Activated CD8-positive, alpha-beta memory T cell treated with anti-CD3 and anti-CD28 coated beads for 1 hour (primary cell): ENCODE measurements at places on chromosomes 4 and X.

- DNase-seq: no peak
These were observed 549.8 kb upstream of the LCORL start for GRCh38 chr4:18571301-18571761.

GRCh38 chr4:87971866-87972265, 3.6 kb upstream of the SPP1 start:
- DNase-seq: no peak

DNA sequence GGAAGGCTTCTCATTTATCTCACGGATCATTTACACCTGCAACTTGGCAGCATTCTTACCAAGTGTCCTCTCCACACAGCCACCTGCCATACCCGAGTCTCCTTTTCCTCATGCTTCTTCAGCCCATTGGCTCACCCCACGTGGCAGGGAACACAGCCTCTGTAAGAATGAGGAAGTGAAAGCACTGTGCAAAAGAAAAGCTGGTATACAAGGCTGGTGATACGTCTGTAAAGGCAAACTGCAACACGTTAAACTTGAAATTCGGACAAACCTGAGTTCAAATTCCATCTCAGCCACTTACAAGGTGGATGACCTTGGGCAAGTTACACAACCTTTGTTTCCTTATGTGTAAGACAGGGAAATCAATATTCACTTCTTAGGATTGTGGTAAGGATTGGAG, 164.0 kb upstream of the RASGEF1B start:
- no peak for DNase-seq

DNA sequence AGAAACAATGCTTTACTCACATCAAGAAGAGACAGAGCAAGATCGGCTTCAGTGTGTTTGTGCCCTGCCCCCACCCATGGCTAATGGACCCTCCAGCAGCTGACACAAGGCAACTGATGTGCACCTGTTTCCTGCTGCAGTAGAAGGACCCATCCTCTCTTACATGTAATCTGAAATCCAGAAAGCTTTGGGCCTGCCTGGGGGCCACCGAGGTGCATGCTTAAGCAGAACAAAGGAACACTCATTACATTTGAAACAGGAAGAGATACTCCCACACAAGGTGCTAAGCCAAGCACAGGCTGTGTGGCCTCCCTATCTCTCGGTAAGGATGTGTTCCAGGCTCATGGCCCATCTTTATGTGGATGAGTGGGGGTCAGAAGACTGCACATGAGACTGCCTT, 338.0 kb downstream of the SPOCK3 start:
- DNase-seq: no peak

DNA sequence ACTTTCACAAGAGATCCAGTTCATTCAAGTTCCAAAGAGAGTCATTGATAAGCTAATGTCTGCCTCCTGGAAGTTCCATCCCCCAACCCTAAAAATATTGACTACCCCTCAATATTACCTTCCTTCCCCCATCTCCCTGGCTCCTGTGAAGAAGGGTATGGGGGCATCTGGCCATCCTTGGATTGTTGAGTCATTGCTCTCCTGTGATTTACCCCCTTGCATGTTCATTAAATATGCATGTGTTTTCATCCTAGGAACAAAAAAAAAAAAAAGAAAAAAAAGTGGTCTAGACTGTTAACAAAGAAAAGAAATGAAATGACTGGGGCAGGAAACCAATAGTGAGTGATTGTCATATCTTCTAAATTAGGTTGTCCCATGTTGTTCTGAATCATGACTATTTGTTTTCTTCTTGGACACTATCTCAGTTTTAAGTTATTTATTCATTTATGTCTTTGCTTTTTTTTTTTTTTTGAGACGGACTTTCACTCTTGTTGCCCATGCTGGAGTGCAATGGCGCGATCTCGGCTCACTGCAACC, 51.9 kb upstream of the HUWE1 start:
- no peak for DNase-seq

DNA sequence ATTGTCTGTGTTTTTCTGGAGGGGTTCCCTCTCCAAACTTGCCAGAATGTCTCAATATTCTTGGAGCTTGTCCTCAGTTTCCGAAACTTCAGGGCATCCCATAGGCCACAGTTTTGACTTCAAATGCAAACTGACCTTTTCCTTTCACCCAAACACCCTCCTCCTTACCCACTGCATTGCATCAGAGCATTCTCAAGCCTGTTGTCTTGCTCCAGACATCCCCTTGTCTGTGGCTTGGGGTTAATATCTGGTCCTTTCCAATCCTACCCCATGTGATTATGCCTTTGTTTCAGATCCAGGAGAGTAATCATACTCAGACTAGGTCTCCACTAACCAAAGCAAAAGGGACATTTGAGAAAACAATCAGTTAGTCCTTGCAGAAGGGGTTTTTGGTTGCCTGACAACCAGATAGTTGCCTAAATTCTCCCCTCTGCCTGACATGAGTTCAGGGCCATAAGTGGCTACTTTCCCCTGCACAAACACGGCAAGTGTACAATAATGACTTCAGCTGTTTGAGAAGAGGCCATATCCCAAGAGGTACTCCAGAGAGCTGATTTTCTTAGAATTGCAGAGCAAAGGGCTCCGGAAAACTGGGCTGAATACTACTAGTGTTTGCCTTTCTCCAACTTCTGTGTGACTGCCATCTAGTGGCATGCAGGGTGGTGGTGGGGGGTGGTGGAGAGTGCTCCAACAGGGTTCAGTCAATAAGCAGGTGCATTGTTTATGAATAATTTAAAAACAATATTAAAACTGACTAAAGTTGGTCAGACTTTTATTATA, 130.2 kb downstream of the CHRDL1 start:
- no peak for DNase-seq

DNA sequence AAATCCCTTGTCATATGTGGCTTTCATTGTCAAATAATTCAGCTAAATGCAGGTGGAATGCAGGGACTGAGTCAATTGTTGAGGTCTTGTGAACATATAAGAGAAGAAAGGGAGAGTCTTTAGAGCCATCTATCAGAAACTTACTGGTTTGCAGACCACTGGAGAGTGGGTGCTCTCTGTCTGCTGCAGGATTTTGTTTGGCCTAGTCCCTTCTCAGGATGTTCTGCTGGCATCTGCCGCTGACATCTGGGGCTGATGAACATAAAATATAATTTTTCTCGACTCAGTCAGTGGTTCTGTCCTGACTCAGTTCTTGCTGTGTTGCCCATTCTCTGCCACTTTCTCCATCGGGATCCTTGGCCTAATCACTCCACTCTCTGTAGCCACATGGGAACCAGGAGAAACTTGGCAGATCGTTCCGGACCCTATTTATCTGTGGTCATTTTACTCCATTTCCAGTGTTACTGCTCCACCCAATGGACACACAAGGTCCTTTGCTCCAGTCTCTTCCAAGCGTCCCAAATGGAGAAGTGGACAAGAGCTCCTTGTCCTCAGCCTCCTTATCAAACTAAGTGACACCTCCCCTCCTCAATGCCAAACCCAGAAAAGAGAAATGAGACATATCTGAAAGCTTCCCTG, 436.2 kb downstream of the FAT4 start:
- no peak for DNase-seq

GRCh38 chrX:43211570-43211969, 433.6 kb upstream of the PPP1R2C start:
- DNase-seq: no peak

- no peak for DNase-seq
These were observed 39.7 kb upstream of the VCX3B start for GRCh38 chrX:8424912-8425311.

DNA sequence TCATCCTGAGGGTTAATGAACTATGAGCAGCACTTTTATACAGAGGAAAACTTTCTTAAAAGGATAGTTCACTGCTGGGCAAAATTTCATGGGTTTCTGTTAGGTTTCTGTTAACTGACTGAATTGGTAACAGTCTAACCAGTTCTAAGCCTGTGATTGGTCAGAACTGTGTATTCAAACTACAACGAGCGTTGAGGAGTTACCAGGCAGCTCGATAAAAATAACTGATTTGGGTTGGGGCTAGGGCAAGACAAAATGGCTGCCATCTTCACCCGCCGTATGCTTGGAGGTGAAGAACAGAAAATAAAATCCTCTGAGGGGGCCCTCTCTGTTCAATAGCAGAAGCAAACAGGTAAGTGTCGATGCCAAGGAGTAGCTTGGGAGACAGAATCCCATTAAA, 22.0 kb downstream of the FAM133A start:
- DNase-seq: no peak

DNA sequence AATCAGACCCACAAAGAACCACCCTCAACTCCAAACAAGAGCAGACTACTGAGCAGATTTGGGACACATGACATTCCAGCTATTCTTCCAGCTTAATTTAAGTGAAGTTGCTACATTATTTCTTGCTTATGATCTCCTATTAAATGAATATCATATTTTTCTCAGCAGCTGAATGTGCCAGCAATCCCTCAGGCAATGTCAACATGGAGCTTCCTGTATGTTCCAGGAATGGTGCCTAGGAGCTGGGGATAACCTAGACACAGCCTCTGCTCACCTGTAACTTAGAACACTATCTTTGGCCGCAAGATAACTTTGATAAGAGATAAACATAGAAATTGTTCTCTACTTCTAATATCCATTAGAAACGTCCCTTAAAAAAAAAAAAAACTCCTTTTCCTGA, 274.4 kb upstream of the RASGEF1B start:
- no peak for DNase-seq

- DNase-seq: no peak
These were observed 1020.7 kb upstream of the SLIT2 start for GRCh38 chr4:19230906-19231545.

DNA sequence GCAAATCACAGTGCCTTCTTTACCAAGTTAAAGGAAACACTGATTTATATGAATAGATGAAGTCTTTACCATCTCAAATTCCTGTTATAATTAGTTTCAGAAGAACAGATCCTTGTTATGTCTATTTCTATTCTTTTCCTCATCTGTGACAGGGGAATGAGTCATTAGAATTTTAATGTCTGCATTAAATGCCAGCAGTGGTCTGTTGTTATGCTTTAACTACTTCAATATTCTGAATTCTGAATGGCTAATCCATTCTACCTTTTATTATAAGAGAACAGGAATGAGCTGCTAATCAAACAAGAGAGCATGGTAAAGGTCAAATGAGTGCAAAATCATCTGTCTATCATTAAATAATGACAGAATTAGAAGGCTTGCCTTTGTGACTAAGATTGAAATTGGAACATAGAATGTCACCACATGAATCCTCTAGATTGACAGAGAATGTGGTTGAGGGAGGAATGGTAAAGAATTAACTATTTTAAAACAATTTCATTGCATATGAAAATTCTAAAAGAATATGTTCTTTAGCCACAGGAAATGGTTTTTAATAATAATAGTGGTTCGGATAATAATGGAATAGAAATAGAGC, 935.5 kb downstream of the ADGRL3 start:
- DNase-seq: no peak

DNA sequence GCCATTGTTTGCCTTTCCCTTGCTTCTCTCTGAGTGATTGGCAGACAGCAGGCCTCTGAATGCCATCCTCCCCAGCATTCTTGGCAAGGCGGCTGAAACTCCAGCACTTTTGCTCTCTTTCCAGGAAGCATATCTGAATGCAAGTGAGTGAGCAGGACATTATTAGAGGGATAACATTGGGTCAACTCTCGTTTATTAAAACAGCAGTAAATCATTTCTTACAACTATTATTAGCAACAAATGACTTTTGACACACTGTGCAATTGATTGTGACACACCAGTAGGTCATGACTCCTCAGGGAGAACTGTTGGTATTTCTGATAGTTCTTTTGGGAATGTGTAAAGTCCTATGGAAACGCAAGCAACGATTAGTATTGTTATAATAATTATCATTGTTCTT, 103.8 kb downstream of the EFNB1 start:
- no peak for DNase-seq

DNA sequence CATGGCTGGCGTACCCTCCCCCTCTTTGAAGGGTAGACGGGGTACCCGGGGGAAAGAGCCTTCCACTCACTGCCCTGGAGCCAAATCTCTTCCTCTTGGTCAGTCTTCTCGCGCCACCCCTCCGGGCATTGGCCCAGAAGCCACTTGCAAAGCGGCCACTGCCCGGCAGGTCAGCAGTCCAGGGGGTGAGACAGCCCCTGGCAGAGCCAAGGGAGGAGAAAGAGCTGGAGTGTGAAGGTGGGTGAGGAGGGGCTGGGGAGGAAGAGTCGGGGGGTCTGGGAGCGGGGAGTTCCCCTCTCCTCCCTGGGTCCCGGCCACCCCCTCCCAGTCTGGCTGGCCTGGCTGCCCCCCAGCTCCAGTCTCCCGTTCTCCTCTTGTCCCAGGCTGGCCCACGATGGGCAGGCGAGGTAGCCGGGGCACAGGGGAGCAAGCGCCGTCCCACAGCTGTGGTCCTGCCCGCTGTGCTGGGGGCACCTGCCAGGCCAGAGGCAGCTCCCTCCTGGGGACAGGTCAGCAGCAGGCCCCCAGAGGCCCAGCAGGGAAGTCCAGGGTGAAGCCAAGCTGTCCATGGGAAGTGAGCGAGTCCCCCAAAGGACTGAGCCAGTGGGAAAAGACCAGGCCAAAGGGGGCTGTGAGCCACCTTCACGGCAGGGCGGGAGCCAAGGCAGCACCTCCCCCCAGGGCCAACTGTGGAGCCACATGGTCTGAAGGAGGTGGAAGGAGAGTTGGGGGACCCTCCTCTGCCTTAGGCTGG, 21.6 kb upstream of the DUSP9 start:
- DNase-seq: no peak

DNA sequence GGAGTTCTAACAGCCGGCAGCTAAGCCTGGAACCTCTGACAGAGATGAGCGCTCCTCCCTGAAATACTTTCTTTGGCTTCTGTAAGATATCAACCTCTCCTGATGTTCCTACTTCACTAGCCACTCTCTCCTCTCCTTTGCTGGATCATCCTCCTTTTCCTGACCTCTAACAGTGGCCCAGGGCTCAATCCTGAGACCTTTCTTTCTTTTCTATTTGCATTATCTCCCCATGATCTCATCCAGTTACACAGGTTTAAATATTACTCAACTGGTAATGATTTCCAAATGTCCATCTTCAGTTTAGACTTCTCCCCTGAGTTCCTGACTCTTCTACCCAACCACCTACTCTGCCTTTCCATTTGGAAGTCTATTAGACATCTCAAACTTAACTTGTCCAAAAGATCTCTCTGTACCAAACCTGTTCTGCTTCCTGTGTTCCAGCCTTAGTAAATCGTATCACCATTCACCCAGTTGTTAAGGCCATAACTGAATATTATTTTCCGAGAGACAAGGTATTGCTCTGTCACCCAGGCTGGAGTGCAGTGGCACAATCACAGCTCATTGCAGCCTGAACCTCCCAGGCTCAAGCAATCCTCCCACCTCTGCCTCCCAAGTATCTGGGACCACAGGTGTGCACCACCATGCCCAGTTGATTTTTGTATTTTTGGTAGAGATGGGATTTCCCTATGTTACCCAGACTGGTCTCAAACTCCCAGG, 41.1 kb downstream of the RFC1 start:
- DNase-seq: no peak

DNA sequence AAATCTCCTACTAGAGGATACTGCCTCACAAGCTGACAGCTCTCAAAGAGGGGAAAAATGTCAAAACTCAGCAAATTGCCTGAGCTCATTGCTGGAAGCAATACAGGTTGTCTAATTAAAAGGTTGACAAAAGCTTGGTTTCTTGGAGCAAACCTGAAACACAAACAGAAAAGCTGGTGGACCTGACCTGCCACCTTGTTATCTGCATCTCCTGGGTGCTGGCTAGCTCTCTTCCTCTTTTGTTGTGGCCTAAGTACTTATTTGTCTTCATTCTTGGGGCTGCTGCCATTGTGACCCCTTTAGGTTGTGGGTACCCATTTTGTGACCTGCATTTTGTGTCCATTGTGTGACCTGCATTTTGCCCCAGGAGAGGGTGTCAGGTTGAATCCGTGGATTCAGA, 184.5 kb downstream of the KIT start:
- DNase-seq: no peak

- DNase-seq: no peak
These were observed 141.2 kb upstream of the INTU start for GRCh38 chr4:127491571-127491970.

GRCh38 chr4:107034996-107035818, 906 bp downstream of the DKK2 start:
- DNase-seq: no peak
